ENCODE measurements at places on chromosomes 12 and 14. TPM values are rescaled to one million over a fixed set of nuclear protein-coding genes. Genes with fewer than 3 reads are reported as not detected.
A peak's percentile ranks its signal among the peaks of the same experiment; 100 is the strongest.

DNA sequence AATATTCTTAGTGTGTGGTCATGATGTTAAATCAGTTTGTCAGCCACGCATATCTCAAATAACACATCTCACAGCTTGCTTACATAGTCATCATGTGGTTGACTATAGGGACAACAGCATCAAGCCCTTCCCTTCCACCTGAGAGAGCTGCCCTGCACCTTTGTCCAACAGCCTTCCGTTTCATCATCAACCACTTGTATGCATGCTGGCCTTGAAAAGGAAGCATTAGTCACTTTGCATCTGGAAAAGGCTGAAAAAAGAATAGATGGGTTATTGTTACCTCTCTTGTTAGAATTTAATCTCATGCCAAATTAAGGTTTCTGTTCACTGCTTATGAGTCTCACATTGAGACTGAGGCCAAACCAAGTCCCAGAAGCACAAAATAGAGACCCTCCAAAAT is 1586.5 kb upstream of the SEL1L start:
- DNase-seq, result no peak

GRCh38 chr12:51921017-51921725 is 13.9 kb downstream of the ACVRL1 start:
- DNase-seq, result peak; percentile 79

DNA sequence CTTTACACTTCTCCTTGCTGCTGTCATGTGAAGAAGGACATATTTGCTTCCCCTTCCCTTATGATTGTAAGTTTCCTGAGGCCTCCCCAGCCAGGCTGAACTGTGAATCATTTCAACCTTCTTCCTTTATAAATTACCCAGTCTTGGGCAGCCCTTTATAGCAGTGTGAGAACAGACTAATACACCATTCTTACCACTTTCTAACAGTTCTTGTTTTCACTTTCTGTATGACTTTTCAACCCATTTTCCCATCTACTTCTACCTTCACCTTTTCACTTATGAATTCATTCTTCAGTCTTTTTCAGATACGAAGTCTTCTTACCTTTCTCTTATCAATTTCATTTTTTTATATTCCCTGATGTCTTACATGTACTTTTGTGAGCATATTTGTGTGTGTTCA is 55.1 kb downstream of the FOXA1 start:
- DNase-seq, result no peak

DNA sequence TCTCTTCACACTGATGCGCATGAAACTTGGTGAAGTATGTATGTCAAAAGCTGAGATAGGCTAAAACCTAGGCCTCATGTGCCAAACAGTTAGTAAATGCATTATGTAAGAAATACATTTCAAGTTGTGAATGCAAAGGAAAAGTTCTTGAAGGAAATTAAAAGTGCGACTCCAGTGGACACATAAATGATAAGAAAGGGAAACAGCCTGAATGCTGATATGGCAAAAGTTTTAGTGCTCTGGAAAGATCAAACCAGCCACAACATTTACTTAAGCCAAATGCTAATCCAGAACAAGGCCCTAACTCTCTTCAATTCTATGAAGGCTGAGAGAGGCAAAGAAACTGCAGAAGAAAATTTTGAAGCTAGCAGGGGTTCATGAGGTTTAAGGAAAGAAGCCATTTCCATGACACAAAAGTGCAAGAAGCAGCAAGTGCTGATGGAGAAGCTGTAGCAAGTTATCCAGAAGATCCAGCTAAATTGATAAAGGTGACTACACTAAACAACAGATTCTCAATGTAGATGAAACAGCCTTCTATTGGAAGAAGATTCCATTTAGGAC is 74.2 kb downstream of the GARIN6 start:
- DNase-seq, result no peak

IGF1 gene
- not detected for total RNA-seq

GRCh38 chr14:67191768-67192290 is 2.6 kb downstream of the GARIN2 start:
- DNase-seq, result no peak

RND1 gene
- total RNA-seq, result 3.0 TPM

NR1H4 gene
- not detected for total RNA-seq

CREBL2 gene
- total RNA-seq, result 33.7 TPM

CFAP54 gene
- not detected for total RNA-seq

GRCh38 chr14:73634011-73634833 is 10.6 kb upstream of the DNAL1 start:
- DNase-seq, result peak; percentile 91
